ENCODE measurements at places on chromosomes 3 and 15. TPM values are rescaled to one million over a fixed set of nuclear protein-coding genes. Genes with fewer than 3 reads are reported as not detected.

Gene CCR8
- not detected for total RNA-seq

Gene EBLN2
- 1.0 TPM for total RNA-seq

Gene CELF6
- 4.6 TPM for total RNA-seq

Gene PRSS50
- 0.42 TPM for total RNA-seq

DNA sequence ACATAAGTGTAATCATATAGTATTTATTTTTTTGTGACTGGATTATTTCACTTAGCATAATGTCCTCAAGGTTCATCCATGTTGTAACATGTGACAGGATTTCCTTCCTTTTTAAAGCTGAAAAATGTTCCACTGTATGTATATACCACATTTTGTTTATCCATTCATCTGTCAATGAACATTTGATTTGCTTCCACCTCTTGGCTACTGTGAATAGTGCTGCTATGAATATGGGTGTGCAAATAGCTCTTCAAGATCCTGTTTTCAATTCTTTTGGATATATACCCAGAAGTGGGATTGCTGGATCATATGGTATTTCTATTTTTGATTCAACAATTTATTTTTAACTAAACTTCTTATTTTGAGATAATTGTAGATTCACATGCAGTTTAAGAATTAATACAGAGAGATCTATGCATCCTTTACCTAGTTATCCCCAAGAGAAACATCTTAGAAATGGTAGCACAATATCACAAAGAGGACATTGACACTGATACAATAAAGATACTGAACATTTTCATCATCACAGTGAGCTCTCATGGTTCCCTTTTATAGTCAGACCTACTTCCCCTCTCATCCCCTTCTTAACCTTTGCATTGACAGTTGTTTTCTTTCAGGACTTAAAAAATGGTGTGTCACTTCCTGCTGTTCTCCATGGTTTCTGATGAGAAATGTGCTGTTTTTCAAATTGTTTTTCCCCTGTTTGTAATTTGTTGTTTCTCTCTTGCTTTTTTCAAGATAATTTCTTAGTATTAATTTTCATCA, 90.1 kb downstream of the SATB1 start:
- DNase-seq: no peak

DNA sequence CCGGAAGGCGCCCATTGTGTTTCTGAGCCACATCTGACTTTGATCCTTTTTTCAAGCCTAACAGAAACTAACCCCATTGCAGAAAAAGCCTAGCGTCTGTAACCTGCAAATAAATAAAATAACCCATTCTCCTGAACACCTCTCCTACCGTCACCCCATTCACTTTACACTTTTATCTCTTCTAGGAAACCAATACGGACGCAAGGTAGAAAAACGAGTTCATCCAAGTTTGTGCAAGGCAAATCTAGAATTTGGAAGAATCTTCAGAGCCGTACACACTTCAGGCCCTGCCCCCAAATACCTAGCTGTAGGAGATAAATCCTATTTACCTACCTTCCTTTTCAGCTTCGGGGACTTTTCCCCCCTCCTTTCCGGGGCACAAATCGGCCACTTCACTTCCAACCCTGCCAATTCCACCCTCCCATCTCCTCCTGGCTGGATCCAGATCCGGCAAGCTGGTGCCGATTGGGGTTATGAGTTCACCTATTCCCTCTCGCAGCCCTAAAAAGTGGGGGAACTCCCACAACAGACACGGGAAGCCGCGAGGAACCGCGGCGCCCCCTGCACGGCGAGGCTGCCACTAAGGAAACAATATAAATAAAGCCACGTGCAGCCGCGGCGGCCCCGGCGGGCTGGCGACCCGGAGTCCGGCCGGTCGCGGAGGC, 987 bp downstream of the PRTG start:
- no peak for DNase-seq

DNA sequence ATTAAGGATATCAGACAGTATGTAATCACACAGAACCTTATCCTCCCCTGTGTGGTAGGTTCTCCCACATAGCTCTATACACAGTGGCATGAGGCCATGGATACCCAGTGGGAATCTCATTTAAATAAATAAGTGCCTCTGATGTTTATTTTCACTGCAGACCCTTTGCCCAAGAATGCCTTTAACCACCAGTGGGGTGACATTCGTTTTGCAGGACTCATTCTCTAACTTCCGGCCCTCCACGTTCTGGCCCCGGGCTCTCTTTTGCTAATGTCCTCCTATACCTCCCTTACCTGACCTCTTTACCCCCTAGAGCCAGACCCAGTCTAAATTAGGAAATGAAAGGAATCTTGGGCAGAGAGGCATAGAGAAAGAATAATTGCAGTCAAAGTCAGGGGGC, 8.3 kb downstream of the CCDC80 start:
- no peak for DNase-seq

- DNase-seq: no peak
Measured at GRCh38 chr3:183591881-183592521, 36.5 kb upstream of the KLHL6 start.

DNA sequence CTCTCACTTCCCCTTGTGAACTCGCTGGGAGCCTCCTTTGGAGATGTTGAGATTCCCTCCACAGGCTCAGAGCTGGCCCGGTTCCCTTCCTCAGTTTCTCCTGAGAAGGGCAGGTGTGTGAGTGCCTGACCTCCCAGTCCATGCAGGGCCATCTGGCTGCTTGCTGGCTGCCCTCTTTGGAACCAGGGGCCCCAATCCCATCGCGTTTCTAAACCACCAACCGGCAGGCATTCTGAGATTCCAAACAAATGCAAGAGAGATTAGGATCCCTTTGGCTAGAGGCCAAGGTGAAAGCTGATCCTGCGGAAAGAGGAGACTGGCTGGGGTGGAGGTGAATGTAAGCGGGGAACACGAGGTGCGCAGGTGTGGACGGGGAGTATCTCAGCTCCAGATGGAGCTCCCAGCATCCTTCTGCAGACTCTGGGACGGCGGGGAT, 2.9 kb upstream of the PRRT3 start:
- no peak for DNase-seq

DNA sequence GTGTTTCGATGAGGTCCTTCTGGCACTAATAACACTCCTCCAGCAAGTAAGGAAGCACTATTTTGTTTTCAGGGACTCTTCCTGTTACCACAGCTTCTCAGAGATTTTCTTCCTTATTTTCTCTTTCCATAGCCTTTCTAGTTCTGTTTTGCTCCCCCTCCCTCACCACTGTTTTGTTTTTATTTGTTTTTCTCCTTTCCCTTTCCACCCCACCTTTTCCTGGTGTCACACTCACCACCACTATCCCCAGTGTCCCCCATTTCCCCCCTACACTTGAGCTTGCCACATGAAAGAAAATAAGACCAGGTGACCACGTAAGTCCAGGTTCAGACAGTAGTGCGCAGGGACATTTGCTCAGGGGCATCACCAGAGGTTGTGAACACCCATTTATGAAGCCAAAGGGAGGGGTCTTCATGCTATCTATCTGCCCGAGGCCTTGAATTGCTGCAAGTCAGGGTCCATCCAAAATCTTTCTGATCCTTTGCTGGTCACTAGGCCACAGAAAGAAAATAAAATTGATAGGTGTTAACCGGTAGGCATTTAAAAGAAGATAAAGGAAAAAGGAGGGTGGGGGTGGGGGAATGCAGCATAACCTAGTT, 1.4 kb upstream of the RFTN1 start:
- no peak for DNase-seq

GRCh38 chr3:134542287-134542958, 56.6 kb downstream of the CEP63 start:
- DNase-seq: no peak

DNA sequence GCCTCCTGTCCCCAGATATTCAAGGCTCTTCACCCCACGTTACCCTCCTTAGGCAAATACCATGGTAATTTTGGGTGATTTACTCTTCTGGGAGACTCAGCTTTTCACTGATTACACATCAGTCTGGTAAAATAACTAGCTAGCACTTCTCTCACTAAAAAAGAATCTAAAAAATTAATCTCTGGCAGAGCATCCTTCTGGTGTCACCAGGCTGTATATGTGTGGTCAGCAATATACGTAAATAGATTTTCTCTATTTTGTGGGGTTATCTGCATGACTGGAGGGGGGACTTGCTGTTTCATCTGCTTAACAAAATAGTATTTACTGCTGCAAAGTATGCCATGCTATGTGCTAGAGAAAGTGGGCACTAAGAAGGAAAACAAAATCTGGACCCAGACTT, 45.1 kb downstream of the LRRC28 start:
- no peak for DNase-seq

All from esophagus muscularis mucosa (tissue), 4 donors.